Activated CD4-positive, alpha-beta memory T cell treated with anti-CD3 and anti-CD28 coated beads, Interleukin-2, amount 10 ng/mL, durations not matched to agents 7 days and 5 days (primary cell): ENCODE measurements at places on chromosomes 5 and 9. TPM values are rescaled to one million over a fixed set of nuclear protein-coding genes. Genes with fewer than 3 reads are reported as not detected.
A peak's percentile ranks its signal among the peaks of the same experiment; 100 is the strongest.

GRCh38 chr5:88251048-88251711, 17.5 kb downstream of the TMEM161B start:
- H3K36me3 ChIP-seq = peaks cover 42% of the 10 kb centered on the region
- H3K27ac ChIP-seq = peak overlapping the region; percentile 83
- peaks cover 36% of the 10 kb centered on the region for H3K4me1 ChIP-seq

DNA sequence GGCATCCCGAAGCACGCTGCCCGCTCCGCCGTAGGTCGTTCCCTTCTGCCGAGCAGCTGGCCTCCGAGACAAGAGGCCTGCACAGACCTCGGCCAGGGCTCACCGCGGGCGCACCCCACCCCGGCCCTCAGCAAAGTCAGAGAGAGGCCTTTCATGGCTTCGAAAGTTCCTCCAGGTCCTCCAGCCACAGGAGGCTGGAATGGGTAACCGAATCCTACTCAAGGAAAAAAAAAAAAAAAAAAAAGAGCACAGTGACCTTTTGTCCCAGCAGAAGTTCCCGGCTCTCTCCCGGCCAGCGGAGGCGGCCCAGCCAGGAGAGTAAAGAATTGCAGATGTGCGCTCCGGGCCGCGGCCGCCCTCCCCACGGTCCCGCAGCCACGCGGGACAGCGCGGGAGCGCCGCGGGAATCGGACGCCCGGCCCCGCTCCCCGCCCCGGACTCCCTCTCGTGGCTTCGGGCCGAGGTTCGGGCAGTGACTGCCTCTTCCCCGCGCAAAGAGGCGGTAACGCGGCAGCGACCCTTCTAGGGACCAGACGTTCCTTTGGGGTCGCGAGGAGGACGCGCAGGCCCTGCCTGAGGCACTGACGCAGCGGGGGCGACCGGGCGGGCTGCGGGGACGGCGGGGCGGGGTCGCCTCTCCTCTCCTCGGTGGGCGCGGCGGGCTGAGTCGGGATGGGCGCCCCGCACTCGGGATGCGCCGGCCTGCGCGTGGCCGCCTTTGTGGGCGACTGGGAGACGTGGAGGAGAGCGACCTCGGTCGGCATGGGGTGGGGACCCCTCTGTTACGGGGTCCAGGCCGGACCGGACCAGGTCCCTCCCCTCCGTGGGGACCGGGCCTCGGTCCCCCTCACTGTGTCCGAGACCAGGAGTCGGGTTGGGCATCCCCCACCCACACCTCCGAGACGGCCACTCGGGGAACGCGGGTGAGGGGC, 754 bp downstream of the GFPT2 start:
- H3K36me3 ChIP-seq = no peaks in the 10 kb centered on the region
- no peak overlapping the region for H3K4me3 ChIP-seq
- H3K27me3 ChIP-seq = peaks cover 52% of the 10 kb centered on the region
- DNase-seq = no peak

DNA sequence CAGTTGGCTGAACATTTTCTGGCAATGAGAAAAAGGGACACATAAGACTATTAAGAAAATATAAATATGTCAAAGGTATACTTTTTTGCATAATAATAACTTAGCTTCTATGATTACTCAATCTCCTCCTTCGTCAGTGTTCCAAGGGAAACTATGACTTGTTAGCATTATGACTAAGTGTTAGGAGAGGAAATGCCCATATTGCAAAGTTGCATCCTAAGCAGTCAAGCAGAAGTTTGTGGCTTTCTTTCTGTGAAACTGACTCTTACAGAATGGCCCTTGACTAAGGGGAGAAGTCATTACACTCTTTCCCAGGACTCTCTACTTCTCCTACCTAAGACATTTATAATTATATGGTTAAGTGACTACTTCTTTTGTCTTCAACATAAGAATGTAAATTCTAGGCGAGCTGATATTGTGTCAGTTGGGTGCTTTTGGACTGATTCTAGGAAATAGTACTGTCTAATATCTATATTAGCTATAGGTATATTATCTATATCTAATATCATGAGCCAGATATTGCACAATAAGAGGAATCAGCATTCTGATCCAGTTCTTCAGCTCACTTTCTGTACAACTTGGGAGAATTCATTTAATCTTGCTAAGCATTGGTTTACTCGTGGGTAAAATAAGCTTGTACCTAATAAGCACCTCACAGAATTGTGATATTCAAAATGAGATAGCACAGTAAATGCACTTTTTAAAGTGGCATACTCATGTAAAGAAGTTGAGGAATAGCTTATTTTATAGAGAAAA, 16.4 kb upstream of the SPINK6 start:
- no peak overlapping the region for H3K27ac ChIP-seq
- no peak overlapping the region for H3K4me3 ChIP-seq
- no peak for DNase-seq
- peaks cover 9% of the 10 kb centered on the region for H3K4me1 ChIP-seq
- no peaks in the 10 kb centered on the region for H3K36me3 ChIP-seq

DNA sequence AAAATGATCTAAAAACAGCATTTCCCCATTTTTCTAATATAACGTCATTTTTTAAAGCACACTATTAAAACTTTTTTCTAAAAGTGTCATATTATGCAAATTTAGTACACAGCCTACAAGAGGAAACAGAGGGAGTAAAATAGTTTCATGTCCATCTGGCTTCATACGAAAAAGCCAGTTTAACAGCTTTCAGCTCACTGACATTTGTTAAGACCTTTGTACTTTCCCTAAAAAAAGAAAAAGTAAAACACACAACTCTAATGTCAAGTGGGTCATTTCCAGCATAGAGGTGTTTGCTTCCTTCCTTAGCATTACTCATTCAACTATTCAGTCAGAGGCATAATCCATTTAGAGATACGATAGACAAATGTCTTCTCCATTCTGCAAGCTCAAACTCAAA, 49.4 kb downstream of the ABHD17B start:
- H3K27ac ChIP-seq = no peak overlapping the region
- H3K36me3 ChIP-seq = peaks cover 58% of the 10 kb centered on the region
- no peak overlapping the region for H3K4me3 ChIP-seq
- H3K4me1 ChIP-seq = peaks cover 16% of the 10 kb centered on the region
- no peaks in the 10 kb centered on the region for H3K27me3 ChIP-seq

- DNase-seq = no peak
- H3K4me1 ChIP-seq = no peaks in the 10 kb centered on the region
- no peak overlapping the region for H3K27ac ChIP-seq
Observed at GRCh38 chr5:113181409-113181808, 204.8 kb downstream of the DCP2 start.

DNA sequence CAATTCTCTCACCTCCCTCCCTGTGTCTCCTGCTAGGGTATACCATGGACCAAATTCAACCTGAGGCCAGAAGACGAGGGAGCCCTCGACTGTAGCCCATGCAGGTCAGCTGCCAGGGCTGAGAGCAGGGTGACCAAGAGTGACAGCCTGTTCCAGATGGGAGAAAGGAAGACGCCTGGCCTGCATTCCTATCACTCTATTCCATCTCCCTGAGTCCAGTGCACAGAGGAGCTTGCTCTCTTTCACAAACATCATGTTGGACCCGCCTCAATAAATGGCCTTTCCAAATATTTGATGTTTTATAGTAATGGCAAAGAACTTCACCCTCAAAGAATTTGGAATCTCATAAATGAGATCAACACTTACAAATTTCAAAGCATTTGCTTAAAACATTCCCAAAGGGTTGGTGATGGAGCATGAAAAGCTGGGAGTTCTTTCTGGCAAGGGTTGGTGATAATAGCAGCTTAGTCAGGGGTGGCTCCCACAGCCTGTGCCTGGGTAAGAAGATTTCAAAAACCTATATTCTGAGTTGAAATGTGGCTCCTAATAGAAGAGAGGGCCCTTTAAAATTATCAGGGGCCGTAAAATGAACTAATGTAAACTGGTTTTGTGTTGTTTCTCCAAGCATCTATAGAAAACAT, 393.1 kb downstream of the EFNA5 start:
- H3K27ac ChIP-seq = no peak overlapping the region
- H3K4me1 ChIP-seq = no peaks in the 10 kb centered on the region
- no peak overlapping the region for H3K4me3 ChIP-seq
- H3K27me3 ChIP-seq = no peaks in the 10 kb centered on the region

DNA sequence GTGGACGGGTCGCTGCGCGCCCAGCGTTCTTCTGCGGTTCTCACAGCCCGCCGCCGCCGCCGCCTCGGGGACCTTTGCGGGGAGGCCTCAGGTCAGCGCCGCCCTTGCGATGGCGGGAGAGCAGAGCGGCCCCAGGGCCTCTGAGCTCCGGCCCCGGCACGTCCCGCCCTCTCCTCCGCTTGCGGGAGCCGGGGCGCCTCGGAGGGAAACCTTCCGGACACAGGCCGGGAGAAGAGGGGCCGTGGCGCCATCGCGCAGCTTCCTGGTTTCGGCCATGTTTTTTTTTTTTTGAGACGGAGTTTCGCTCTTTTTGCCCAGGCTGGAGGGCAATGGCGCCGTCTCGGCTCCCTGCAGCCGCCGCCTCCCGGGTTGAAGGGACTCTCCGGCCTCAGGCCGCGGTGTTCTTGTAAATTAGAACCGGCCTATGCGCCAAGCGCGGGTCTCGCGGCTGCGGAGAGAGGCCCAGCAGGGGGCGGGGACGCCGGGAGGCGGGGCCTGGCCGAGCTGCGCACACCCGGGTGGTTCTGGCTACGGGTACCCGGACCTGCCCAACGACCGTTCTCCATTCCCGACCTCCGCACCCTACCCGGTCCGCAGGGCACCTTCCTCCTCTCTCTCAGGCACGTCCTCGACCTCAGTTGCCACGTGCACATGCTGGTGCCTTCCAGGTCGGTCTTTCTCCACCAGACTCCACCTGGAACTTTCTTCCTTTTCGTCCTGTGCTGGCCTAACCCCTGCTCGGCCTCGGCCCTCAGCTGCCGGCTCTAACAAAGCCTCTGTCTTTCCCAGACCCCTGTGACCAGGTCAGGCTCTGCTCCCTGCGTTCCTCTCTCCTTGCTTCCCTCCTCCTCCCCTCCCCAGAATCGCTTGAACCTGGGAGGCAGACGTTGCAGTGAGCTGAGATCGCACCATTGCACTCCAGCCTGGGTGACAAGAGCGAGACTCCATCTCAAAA, 28.8 kb upstream of the MGAT1 start:
- peaks cover 34% of the 10 kb centered on the region for H3K4me1 ChIP-seq
- H3K27me3 ChIP-seq = no peaks in the 10 kb centered on the region
- peak; percentile 80 for DNase-seq
- H3K36me3 ChIP-seq = peaks cover 52% of the 10 kb centered on the region
- H3K27ac ChIP-seq = peak overlapping the region; percentile 97

DNA sequence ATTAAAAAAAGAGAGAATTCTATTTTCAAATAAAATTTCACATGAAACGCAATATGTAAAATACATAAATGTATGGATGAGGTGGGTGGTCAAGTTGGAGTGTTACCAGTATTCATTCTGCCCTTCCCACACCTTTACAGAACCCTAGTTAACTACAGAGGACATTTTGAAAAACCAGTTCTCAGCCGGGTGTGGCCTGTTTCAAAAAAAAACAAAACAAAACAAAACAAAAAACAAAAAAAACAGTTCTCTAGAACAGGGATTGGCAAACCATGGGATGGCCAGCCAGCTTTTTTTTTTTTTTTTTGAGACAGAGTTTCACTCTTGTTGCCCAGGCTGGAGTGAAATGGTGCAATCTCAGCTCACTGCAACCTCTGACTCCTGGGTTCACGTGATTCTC, 28.4 kb upstream of the HK3 start:
- no peak overlapping the region for H3K4me3 ChIP-seq
- no peaks in the 10 kb centered on the region for H3K27me3 ChIP-seq
- no peak for DNase-seq

DNA sequence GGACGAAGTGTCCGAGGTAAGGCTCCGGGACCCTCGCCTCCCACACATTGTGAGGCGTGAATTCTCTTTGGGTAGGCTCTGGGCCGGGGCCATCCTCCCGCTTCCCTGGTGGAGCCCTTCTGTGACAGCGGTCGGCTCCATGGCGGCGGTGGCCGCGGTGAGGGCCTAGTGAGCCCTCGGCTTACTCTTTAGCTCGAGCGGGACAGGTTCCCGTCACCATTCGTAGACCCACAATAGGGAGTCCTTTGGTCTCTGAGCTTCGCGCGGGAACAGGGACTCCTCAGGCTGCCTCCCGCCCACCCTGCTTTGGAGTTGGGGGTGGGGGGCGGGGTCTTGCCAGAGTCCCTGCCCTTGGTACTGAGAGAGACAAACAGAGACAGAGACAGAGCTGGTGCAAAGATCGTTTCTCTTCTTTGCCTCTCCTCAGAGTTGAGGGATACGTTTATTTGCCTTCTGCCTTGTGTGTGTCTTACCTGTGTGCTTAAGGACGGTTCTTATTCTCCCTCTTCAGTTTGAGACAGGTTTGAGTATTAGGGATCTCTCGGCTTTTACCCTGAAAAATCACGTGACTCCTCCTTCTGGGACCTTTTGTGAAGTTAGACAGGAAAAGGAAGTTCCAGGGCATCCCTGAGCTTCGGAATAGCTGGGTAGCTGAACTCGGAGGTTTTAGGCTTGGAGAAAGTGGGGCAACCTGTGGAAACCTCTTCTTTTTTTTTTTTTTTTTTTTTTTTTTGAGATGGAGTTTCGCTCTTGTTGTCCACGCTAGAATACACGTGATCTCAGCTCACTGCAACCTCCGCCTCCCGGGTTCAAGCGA, 833 bp downstream of the ANKHD1 start:
- H3K4me1 ChIP-seq = peaks cover 34% of the 10 kb centered on the region
- peaks cover 27% of the 10 kb centered on the region for H3K36me3 ChIP-seq
- H3K27ac ChIP-seq = no peak overlapping the region
- no peak overlapping the region for H3K4me3 ChIP-seq
- H3K27me3 ChIP-seq = no peaks in the 10 kb centered on the region
- DNase-seq = peak; percentile 59

- no peaks in the 10 kb centered on the region for H3K36me3 ChIP-seq
- no peaks in the 10 kb centered on the region for H3K27me3 ChIP-seq
Observed at GRCh38 chr5:134490255-134490924, 35.1 kb upstream of the JADE2 start.

Gene NOXA1
- 0.50 TPM for total RNA-seq

- H3K27me3 ChIP-seq = no peaks in the 10 kb centered on the region
- H3K4me3 ChIP-seq = no peak overlapping the region
- peaks cover 26% of the 10 kb centered on the region for H3K36me3 ChIP-seq
- no peaks in the 10 kb centered on the region for H3K4me1 ChIP-seq
- DNase-seq = no peak
Observed at GRCh38 chr5:154249826-154250225, 59.3 kb downstream of the GALNT10 start.

- H3K27me3 ChIP-seq = no peaks in the 10 kb centered on the region
- H3K4me1 ChIP-seq = no peaks in the 10 kb centered on the region
- H3K36me3 ChIP-seq = no peaks in the 10 kb centered on the region
- no peak overlapping the region for H3K27ac ChIP-seq
Observed at GRCh38 chr5:167642181-167642580, 649.3 kb upstream of the WWC1 start.

Gene FBLL1
- not detected for total RNA-seq

Gene LCN9
- total RNA-seq = not detected

- DNase-seq = no peak
- no peak overlapping the region for H3K4me3 ChIP-seq
- H3K27me3 ChIP-seq = peaks cover 5% of the 10 kb centered on the region
- H3K4me1 ChIP-seq = no peaks in the 10 kb centered on the region
- H3K36me3 ChIP-seq = no peaks in the 10 kb centered on the region
- no peak overlapping the region for H3K27ac ChIP-seq
Observed at GRCh38 chr9:96203867-96204501, 98.0 kb downstream of the HSD17B3 start.
